ENCODE measurements at places on chromosomes 5 and 9.

- peak; percentile 14 for DNase-seq
These were observed 40.8 kb downstream of the SHC3 start for GRCh38 chr9:89137542-89138462.

- no peak for DNase-seq
These were observed 243.8 kb upstream of the ADAMTSL1 start for GRCh38 chr9:18229992-18230676.

DNA sequence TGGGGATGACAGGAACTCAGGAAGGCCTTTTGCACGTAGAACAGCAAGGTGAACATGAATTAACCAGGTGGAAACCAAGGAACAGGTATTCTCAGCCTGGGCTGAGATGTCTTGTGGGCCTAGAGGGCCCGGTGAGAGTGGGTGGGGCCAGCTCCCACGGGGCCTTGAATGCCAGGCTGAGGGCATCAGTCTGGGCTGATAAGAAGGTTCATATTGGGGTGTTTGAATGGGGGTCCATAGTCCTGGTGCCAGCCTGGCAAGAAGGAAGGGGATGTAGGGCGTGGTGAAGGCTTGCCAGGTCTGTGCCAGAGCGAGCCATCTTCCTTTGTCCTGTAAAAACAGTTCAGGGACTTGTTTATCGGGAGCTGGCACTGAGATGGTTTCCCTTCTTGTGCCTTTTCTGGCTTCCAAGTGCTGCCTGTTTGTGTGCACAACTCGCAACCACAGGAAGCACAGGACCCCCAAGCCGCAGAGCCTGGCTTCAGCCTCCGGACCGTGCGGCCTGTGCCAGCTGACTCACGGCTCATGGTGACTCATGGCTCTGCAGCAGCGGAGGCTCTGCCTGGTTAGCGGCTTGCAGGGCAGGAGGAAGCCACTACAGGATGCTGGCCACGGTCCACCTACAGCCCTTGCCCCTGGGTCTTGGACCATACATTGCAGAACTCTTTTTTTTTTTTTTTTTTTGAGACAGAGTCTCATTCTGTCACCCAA is 2.4 kb downstream of the CARD19 start:
- peak; percentile 88 for DNase-seq

- no peak for DNase-seq
These were observed 11.4 kb downstream of the GCNT4 start for GRCh38 chr5:75040973-75041372.

GRCh38 chr9:88781628-88782391 is 209.5 kb upstream of the S1PR3 start:
- no peak for DNase-seq

- no peak for DNase-seq
These were observed 19.0 kb downstream of the RICTOR start for GRCh38 chr5:39055027-39055767.

GRCh38 chr5:129906177-129906887 is 2.1 kb downstream of the CHSY3 start:
- DNase-seq = no peak

- DNase-seq = peak; percentile 96
These were observed 6.0 kb upstream of the CCIN start for GRCh38 chr9:36163049-36163785.

DNA sequence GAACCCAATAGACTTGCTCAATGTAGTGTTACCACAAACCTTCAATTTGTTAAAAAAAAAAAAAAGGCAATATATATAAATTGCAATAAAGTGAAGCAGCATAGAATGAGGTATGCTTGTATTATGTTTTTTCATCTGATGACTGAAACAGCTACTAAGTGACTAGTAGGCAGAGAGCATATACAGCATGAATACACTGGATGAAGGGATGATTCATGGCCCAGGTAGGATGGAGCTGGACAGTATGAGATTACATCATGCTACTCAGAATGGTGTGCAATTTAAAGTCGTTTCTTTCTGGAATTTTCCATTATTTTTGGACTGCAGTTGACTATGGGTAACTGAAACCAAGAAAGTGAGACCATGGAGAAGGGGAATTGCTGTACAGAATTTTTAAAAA is 161.2 kb downstream of the GNA14 start:
- no peak for DNase-seq

DNA sequence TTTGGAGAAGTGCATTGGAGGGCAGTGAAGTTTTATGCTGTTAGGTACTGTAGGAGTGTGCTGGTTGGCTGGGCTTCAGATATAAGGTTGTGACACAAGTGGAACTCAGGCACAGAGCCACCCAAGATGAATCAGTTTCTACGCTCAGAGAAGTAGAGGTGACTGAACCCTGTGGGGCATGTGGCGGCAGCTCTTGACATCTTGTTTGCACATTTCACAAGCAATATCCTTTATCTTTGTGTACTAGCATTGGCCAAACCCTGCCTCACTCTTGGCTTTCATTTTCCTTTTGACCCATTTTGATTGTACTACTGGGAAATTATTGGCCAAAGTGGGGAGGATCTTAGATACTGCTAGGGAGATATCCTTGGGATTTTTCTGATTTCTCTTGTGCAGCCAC is 110.0 kb downstream of the PSAT1 start:
- DNase-seq = no peak

DNA sequence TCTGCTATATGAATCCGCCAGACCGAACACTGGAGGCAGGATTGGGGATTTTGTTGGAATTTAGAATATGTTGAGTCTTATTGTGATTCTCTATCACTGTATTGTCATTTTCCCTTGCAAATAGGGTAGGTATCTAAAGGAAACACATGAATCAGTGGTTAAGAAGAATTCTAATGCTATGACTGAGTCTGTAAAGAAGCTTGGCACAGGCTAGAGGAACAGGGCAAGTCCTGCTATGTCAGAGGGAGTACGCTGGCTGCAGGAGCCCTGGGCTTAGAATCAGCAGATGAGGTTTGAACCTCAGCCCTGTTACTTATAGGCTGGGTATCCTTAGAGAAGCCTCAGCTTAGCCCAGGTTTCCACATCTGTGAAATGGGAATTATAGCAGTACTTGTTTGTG is 198.1 kb downstream of the NR3C1 start:
- DNase-seq = no peak

DNA sequence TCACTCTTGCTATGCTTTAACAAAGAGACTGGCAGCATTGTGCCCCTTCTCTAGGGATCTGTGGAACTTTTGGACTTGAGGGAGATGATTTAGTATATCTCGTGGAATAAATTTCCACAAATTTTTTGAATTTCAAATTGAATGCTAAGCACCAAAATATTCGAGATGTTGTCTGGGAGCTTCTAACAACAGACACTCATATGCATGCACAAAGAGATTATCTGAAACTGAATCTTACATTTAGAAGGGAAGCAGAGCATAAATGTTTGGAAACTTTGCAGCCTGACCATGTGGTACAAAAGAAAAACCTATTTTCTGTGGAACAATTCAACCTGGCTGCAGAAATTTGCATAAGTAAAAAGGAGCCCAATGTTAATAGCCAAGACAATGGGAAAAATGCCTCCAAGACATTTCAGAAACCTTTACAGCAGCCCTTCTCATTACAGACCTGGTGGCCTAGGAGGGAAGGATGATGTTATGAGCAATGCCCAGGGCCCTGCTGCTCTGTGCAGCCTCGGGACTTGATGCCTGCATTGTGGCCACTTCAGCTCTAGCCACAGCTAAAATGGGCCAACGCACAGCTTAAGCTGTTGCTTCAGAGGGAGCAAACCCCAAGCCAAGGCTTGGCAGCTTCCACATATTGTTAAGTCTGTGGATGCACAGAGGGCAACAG is 285.8 kb upstream of the FAM174A start:
- DNase-seq = no peak

- no peak for DNase-seq
These were observed 444.8 kb downstream of the BNC2 start for GRCh38 chr9:16425562-16426231.

- no peak for DNase-seq
These were observed 199.6 kb downstream of the YTHDC2 start for GRCh38 chr5:113713051-113713450.

GRCh38 chr9:114487607-114488300 is 17.5 kb downstream of the WHRN start:
- peak; percentile 39 for DNase-seq

DNA sequence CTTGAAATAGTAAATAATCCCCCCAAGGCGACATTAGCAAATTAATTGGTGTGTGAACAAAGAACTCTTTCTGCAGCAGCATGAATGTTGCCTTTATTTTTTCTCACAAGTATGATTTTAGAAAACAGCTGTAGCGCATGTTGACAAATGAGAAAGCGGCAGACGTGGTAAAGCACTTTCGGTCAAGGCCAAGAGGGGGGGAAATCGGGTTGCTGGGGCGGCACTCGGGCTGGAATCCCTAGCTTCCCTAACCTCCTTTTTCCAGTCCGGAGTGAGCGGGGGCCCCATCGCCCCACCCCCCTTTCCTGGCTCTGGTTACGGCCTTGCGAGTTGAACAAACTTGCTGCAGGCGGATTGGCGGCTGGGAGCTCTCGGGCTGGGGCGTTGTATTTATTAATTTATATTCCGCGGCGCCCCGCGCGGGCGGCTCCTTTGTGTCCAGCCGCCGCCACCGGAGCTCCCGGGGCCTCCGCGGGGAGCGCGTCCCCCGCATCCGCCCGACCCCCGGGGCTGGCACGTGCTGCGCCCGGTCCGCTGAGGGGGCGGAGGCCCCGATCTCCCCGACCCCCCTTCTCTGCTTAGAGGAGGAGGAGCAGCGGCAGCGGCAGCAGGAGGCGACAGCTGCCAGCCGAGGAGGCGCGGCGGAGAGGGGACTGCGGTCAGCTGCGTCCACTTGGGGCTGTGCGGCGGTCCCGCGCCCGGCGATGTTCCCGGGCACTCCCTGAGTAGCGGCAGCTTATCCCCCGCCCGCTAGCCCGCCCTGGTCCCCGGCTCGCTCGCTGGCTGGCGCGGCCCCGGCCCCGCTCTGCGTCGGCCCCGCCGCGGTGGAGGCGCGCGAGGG is at the start of gene RHOBTB3:
Gene RHOBTB3, plus strand, starts transcription at position 607 of the 841 bp plus-strand sequence. CDS start 347 bp downstream, outside the sequence.
- DNase-seq = peak; percentile 98

DNA sequence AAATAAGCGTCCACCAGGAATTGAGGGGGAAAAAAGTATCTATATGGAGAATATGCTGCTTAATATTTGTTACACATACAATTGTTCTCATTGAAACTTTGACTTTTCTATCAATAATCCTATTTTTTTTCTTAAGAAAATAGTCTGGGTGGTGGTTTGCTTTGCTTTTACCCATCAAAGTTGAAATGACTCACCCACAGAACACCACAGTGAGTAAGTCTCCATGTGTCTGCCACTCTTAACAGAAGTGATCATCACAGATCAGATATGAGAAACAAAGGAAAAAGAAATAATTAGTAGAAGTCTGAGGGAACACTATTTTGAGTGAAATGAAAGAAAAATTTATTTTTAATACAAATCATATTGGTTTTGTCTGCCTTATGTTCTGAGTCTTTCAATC is 742.8 kb downstream of the CDH9 start:
- no peak for DNase-seq

GRCh38 chr5:104815212-104815611 is 1252.6 kb upstream of the NUDT12 start:
- no peak for DNase-seq
